ENCODE measurements at places on chromosomes 11 and 22.

DNA sequence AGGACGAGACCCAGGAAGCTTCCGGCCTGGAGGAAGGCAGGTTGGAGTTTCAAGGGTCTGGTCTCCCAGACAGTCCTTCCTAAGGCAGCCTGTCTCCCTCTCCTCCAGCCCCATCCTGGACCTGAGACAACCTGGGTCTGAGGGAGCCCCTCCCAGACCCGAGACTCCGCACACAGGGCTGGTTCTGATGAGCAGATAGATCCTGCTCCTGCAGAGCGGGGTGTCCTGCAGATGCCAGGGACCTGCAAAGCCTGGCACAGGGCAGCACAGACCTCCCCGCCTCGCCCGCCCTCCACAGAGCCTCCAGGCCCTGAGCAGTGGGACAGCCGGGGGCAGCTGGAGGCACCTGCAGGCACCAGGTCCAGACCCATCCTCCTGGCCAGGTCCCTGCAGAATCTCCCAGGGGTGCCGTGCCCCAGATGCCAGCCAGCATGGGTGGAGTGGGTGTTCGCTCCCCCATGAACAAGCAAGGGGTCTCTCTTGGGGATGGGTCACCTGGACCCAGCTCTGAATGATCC, 7.8 kb downstream of the PIM3 start:
- no peak for DNase-seq

GRCh38 chr11:118841469-118842242, 42.0 kb upstream of the CXCR5 start:
- peak; percentile 17 for DNase-seq

- no peak for DNase-seq
Measured at GRCh38 chr11:74311352-74311926, at the start of gene P4HA3. Gene P4HA3, minus strand, starts transcription at chr11:74311640. Its CDS starts 29 bp downstream, at chr11:74311611.

GRCh38 chr22:41286639-41287091, 678 bp upstream of the RANGAP1 start:
- DNase-seq, result peak; percentile 12

DNA sequence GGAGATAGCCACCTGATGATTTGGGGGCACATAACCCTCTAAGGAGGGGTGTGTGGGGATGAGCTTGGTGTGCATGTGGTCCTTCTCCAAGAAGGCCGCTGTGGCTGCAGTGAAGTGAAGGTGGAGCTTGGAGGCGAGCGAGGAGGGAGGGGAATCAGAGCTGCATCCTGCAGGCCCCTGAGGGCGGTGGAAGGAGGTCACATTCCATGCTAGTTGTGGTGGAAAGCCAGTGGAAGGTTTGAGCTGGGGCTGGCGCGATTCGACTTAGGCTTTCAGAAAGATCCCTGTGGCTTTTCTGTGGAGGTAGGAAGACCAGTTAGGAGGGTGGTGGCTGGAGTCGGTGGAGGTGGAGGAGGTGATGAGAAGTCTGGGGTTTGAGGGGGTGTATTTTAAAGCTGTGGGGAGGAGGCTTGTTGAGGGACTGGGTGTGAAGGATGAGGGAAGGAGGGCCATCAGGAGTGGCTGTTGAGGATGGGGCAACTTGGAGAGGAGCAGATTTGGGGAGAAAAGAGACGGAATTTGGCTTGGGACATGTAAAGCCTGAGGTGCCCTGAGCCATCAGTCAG, 62.0 kb downstream of the TBC1D22A start:
- no peak for DNase-seq

DNA sequence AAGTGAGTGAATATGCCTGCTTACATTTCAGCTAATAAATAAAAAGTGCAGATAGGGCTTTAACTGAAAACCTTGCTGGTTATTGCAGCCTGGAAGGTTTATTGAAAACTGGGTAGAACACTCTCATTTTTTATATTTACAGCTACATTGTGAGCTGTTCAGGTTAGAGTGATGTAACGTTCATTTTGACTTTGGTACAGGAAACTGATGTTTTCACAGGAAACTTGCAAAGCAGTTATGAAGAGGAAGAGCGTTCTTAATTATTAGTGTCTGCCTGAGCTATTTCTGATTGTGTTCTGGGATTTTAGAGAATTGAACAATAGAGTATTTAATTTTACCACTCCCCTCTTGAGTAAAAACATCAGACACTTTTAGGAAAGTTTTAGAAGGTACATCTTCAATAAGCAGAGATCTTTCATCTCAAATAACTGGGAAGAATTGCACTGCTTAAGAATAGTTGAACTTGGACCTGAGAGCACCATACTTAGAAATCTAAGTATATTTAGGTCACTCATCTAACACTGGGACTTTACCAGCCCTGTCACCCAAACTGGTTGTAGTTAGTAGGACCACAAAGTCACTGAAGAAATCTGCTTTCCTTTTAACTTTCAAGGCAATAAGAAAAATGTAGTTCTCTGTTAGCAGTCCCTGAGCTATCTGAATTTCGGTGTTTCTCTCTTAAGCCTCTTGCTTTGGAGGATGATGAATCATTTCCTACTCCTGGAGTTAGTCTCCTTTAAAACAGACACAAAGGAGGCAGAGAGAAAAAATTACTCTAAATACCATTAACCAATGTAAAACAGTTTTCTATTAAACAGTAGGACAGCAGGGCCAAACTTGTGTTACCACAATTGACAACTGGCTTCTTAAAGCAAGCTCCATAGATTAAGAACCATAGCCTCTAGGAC, 128.6 kb upstream of the DDI1 start:
- DNase-seq, result no peak

- DNase-seq, result peak; percentile 28
Measured at GRCh38 chr11:134654161-134654915, 242.3 kb upstream of the B3GAT1 start.

- DNase-seq, result no peak
Measured at GRCh38 chr11:65352783-65353182, 1.8 kb upstream of the TIGD3 start.

GRCh38 chr22:47250995-47251765, 488.7 kb downstream of the TBC1D22A start:
- DNase-seq, result no peak

DNA sequence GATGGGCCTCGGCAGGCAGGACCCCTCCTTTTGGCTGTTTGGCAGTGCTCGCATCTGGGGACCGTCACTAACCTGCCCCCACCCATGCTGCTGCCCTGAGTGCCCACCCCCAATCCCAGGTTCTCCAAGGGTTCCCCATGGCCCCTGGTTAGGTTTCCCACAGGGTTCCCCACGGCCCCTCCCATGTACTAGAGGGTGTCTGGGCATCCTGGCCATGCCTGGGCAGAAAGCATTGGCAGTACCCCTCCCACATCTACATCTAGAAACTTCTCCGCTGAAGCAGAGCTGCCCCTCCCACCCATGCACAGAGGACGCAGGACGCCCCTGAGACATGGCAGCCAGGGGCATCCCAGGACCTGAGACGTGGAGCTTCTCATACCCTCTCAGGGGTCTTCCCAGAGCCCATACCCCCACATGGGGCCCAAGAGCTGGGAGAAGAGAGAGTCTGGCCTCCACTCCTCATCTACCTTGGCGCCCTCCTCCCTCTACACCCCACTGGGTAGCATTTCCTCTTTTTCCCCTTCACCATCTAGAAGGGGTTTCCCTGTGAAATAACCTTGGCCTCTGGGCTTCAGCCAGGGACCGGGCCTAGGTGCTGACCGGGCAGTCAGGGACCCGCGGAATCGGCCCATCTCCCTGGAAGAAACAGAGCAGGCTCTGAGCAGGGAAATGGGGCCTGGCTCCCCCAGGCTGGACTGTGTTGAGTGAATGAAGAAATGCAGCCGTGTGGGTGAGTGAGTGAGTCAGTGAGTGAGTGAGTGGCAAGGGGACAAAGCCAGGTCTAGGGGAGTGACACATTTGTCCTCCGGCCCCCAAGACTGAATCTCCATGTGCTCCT, 987.3 kb downstream of the BRD1 start:
- DNase-seq, result no peak

GRCh38 chr11:10695833-10696232, 2.3 kb upstream of the IRAG1 start:
- DNase-seq, result no peak

DNA sequence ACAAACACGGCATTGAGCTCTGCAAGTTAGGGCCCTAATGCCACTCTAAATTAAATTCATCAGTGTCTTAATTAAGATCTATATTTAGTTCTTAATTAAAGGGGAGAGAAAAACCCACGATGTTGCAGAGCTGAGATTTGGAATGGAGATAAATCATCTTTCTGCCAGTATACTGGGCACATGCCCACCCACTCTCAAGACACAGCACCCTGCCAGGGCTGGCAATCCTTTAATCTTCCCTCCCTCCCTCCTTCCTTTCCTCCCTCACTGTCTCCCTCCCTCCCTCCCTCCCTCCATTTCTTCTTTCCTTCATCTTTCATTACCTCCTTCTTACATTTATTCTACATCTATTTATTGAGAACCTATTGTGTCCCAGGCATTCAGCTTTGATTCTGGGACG, 194.8 kb downstream of the BUD13 start:
- DNase-seq, result no peak

DNA sequence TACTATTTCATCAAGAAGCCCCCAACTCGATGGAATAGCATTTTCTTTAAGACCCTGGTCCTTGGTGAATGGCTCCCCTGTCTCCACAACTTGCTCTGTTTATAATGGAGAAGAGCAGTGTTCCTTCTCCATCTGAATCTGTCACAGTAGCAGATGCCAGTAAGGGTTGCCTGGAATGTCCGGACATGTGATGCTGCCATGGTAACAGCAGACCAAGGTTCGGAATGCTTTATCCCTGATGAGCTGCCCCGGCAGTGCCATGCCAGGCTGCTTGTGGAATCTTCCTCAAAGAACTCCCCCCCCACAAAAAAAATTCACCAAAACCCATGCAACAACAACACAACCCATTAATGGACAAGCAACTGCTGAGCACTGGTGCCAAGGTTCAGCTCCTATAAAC, 72.5 kb downstream of the KCNC1 start:
- DNase-seq, result no peak

GRCh38 chr11:9160166-9160565, 68.8 kb upstream of the SCUBE2 start:
- no peak for DNase-seq

GRCh38 chr11:57936050-57936418, 87.6 kb upstream of the OR9Q1 start:
- no peak for DNase-seq

GRCh38 chr11:132872211-132872610, 660.1 kb downstream of the OPCML start:
- DNase-seq, result no peak

DNA sequence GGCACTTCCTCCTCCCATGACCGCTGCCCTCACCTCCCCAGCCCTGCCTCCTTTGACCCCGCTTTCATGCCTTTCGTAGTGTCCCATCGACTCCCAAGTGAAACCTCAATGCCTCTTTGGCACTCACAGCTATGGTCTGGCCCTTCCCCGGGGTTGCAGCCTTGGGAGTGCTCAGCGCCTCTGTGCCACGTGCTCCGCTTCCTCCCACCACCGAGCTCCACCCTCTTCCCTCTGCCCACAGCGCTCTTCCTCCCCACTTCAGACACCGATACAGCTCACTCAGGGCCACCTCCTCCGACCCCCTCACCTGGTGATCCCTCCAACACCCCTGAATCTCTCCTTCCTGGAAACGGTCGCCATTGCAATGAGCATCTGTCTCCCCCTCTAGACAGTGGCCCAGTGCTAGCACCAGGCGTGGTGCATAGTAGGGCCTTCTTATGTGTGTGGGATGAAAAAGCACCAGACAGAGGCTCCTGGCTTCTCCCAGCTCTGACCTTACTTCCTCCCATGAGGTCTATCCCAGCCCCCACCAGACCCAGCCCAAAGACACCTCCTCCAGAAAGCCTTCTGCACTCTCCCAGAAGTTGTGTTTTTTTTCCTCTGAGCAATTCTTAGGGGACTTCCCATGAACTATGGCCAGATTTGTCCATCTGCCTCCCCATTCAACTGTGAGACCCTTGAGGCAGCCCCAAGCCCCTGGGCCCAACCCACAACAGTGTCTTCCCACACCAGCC, 16.4 kb upstream of the SCGB1A1 start:
- DNase-seq, result peak; percentile 20

DNA sequence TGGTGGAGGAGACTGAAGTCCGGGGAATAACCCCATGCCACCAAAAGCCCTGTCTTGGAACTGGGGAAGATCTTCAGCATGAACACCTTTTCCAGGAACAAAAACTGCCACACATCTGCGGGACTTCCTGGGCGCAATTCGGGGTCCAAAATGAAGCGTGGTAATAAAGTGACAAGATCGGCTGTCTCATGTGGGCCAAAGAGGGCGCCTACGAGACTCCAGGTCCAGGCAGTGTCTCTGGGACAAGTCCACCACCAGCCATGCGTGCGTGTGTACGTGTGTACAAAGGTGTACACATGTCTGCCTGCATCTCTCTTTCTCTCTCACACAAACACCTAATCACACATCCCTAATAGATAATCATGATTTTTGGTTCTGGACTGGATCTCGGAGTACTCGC, 8.9 kb upstream of the MYBPC3 start:
- no peak for DNase-seq

GRCh38 chr22:32354360-32355351, 3.0 kb upstream of the RFPL3 start:
- DNase-seq, result no peak

- no peak for DNase-seq
Measured at GRCh38 chr22:45120931-45121330, 42.8 kb upstream of the NUP50 start.

- DNase-seq, result no peak
Measured at GRCh38 chr11:121309688-121310087, 17.1 kb downstream of the SC5D start.

- no peak for DNase-seq
Measured at GRCh38 chr22:37145180-37146050, 4.3 kb downstream of the IL2RB start.

GRCh38 chr22:50482107-50483074, 1.0 kb downstream of the ADM2 start:
- DNase-seq, result no peak

DNA sequence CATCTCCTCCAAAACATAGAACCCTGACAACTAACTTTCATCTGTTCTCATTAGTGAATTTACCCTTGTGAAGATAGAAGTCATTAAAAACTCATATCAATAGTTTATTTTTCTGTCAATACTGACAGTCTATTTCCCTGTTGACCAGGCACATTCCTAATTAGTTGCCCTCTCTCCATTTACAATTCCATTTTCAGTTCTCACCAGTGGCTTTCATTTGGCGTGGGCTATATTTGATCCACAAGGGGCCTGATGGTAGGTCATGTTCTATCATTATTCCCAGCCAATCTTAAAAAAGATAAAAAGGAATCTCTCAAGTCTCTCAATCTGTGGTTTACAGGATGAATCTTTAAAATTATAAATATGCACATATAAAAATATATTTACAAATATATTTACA, 3.9 kb upstream of the AKIP1 start:
- no peak for DNase-seq

- no peak for DNase-seq
Measured at GRCh38 chr11:77596626-77597025, 6.9 kb downstream of the AQP11 start.

DNA sequence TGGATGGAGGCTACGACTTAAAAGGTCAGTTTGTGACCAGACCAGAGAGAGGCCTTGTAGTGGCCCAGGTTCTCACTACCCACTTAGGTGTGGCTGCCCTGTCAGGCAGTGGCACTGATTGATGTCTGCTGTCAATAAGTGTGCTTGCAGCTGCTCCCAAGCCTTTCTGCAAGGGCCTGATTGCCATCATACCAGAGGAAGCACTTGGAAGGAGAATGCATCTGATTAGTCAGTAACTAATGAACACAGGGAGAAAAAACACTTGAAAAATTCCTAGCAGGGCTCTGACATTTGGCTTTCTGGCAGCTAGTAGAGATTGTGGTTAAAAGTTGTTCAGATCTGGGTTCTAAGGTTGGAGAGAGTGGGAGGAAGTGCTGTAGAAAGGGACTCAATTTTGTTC, 107.5 kb downstream of the NAV2 start:
- DNase-seq, result no peak

GRCh38 chr22:25390297-25391240, 171.1 kb downstream of the CRYBB2 start:
- DNase-seq, result no peak
